Spleen (tissue), 13 donors: ENCODE measurements at places on chromosomes 2 and 18. TPM values are rescaled to one million over a fixed set of nuclear protein-coding genes. Genes with fewer than 3 reads are reported as not detected.

DNA sequence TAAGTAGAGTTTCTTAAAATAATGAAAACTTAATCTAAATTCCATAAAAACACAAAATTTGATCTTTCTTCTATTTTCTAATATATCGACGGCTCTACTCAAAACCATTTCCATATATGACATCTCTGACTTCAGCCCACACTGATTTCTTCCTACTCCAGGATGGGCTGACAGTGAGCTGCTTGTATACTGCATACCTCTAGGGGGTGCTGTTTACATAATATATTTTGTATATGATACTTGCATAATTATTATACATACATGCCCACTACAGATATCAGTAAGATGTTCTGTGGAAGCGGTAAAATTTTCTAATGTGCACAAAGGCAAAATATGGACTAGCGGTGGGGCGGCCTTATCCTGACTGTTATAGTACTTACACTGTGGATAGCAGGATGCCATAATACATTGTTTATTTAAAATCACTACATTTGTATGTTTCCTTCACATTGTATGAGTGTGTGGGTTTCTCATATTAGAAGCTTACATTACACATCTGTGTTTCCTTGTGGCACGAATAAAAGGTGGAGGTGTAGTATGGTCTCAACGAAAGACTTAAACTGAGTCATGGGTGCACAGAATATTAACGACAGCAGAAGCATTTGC lies 66.1 kb upstream of the NXPH2 start:
- no peak for DNase-seq

- DNase-seq, result no peak
These were observed 36.3 kb downstream of the NRXN1 start for GRCh38 chr2:50995610-50996009.

GRCh38 chr18:10398571-10398970 lies 55.9 kb upstream of the APCDD1 start:
- DNase-seq, result no peak

GRCh38 chr2:237860273-237860935 lies 981 bp downstream of the RAMP1 start:
- peak; percentile 65 for DNase-seq

DDX18 gene
- 25.8 TPM for polyA plus RNA-seq
